ENCODE measurements at places on chromosomes 6 and 20. TPM values are rescaled to one million over a fixed set of nuclear protein-coding genes. Genes with fewer than 3 reads are reported as not detected.

Gene ASIP
- total RNA-seq, result not detected

Gene SAMD3
- 1.0 TPM for total RNA-seq

Gene ISM1
- total RNA-seq, result 23.8 TPM

Gene POLR1H
- 39.0 TPM for total RNA-seq

Gene SEL1L2
- total RNA-seq, result not detected

DNA sequence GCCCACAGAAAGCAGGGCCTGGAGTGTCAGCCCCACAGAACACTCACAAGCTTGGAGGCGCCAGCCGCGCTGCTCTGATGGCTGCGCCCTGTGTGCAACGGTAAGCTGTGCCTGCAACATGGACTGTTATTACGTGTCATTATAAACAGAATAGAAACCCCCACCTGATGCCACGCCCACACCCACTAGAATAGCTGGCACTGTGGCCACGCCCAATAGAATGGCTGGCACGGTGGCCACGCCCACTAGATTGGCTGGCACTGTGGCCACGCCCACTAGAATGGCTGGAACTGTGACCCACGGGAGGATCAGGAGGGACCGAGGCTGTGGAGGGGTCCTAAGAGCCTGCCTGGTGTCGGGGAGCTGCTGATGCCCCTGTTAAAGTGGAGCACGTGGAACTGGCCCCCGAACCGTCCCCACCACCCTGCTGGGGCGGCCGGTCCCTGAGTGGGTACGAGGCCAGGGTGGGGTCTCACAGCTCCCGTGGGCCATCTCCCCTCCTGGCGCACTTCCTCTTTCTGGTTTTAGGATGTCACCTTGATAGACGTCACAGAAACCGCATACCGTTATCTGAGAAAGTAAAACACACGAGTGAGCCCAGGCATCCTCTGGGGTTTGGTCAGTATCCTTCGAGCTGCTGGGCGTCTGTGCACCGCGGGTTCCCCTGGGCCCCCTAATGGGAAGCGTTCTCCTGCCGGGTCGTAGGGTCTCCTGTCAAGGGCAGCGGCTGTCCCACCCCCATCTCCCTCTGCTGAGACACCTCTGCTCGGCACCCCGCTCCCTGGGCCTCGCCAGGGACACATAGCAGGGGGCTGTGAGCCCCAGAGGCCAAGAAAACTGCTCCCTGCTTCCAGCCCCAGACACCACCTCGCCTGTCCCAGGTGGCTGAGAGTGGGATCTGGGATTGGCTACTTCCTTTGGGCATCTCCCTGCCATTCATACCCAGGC lies 25.4 kb downstream of the SLC17A9 start:
- DNase-seq, result no peak

GRCh38 chr20:40449974-40450616 lies 238.9 kb downstream of the MAFB start:
- no peak for DNase-seq

- DNase-seq, result no peak
These were observed 170.5 kb upstream of the RGS17 start for GRCh38 chr6:153301602-153302001.

GRCh38 chr6:131819572-131820124 lies 11.8 kb downstream of the ENPP1 start:
- no peak for DNase-seq

DNA sequence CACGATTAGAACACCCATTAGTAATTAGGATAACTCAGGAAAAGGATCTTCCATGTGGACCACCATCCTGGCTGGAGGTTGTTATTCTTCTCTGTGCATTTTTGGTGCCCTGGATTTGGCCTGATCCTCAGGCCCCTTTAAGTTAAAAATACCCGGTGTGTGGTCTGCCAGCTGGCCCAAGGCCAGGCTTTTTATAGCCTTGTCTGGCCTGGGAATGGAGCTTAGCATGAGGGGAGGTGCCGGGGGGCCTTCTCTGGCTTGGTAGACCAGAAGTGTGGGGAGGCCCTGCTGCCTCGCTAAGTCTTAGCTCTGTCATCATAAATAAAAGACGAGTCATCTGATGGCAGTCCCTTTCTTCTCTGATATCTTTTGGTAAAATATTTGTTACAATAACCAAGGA lies 71.4 kb downstream of the ARID1B start:
- DNase-seq, result no peak

GRCh38 chr6:163136681-163137397 lies 277.7 kb upstream of the QKI start:
- no peak for DNase-seq

GRCh38 chr20:29079769-29080690 lies 2177.4 kb upstream of the DEFB115 start:
- no peak for DNase-seq

- DNase-seq, result no peak
These were observed 117.4 kb upstream of the SOX4 start for GRCh38 chr6:21476112-21476511.

DNA sequence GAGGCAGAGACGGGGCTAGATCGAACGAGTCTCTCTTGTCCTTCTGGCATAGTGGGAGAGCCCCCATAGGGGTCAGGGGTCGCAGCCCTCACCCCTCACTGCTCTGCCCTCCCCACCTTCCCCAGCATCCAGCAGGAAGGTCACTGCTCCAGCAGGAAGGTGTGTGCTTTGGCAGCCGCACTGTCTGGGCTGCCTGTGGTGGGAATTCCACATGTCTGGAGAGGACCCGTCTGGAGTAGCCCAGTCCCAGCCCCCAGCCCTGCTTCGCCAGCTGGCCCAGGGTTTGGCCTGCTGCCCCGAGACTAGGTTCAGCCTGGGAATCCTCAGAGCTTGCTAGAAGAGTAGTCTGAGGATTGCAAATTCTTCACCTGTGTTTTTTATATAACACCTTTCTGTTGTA lies 2.5 kb upstream of the R3HDML start:
- no peak for DNase-seq

GRCh38 chr6:112181130-112181529 lies 73.2 kb downstream of the LAMA4 start:
- DNase-seq, result no peak

GRCh38 chr20:24816431-24816830 lies 132.6 kb upstream of the CST7 start:
- DNase-seq, result no peak

DNA sequence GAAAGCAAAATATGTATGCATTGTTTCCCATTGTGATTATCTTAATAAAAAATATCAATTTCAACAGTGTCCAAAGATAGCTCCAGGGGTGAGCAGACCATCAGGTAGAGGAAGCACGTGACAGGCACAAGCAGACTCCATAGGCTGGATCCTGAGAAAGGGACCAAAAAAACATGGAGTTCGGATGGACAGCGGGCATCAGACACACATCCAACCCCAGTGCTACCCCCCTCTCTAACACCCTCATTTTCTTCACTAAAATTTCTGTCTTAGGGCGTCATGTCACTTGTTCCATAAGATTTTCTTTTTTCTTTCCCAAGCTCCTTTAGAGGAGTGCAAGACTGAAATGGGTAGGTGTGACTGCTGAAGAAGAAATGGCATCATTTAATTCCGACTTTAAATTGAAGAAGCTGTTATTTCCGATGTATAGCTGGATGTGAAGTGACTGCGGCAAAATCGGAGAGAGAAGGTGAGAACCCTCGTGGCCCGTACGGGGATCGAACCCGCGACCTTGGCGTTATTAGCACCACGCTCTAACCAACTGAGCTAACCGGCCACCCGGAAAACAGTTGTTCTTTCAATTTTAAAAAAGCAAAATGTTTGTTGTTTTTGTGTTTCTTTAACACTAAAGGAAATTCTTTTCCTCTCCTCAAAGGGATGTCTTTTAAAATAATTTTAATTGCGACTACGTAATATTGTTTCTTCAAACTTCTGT lies 10.3 kb upstream of the PRSS16 start:
- DNase-seq, result peak; percentile 42

GRCh38 chr6:21891080-21891479 lies 297.5 kb downstream of the SOX4 start:
- DNase-seq, result no peak
